ENCODE measurements at places on chromosomes 4 and X.

GRCh38 chrX:74922922-74923543 is 2.2 kb downstream of the NEXMIF start:
- no peak for DNase-seq

DNA sequence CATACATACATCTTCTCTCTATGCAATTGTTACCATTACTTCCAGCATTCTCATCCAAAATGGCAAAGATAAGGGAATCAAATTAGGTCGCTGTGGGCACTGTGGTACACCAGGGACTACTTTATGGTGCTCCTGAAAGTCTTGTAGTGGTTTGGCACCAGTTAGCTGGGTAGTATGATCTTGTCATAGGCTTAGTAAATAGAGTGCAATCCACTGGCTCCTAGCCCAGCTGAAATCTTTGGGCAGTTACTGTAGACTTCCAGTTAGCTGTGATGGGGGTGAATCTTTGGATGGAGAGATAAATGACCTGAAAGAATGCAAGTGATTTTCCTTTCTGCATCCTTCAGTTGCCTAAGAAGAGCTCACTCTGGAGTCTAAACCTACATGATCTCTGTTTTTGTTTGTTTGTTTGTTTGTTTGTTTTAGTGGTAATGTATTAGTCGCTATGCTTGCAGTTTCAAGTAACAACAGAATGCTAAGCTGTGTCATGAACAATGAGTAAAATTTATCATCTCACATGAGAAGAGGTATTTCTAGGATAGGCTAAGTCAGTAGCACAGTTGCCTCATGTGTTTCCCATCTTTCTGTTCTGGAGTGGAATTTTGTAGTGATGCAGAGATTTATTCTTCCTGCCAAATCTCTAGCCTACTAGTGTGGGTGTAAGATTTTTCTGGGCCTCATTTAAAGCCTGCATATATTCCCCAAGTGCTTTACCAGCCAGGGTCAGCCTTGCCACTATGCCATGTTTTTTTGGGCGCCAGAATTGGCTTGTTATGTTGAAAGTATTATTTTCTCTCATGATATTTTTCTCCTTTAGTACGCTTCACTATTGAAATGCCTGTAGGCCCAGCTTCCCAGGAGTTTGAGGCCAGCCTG is 24.2 kb downstream of the HERC3 start:
- no peak for DNase-seq

GRCh38 chr4:22498866-22499265 is 17.0 kb downstream of the ADGRA3 start:
- DNase-seq = peak; percentile 27

GRCh38 chrX:69361311-69361845 is 142.7 kb upstream of the NALF2 start:
- DNase-seq = no peak

DNA sequence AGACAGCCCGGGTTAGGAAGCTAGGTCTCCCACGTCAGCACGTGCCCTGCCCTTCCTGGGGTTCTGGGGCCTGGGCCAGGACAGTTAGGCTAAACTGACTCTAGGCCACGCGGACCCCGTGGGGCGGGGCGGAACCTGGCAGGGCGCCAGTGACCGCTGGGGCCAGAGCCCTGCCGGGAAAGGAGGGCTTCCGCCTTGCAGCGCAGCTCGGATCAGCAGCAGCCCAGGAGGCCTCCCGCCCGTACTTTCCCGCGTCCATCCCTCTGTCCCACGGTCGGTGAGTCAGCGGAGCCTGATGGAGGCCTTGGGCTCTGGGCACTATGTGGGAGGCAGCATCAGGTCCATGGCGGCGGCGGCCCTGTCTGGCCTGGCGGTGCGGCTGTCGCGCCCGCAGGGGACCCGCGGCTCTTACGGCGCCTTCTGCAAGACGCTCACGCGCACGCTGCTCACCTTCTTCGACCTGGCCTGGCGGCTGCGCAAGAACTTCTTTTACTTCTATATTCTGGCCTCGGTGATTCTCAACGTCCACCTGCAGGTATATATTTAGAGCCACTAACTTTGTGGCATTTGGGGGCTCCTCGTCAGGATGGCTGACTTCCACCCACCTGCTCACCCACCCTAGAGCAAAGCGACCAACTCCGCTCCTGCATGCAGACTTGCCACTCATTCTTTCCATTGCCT is at the start of gene SMIM10:
TSS of gene SMIM10 (plus strand) at position 191 of the 681 bp plus-strand sequence. CDS start at position 296, 105 bp downstream.
- DNase-seq = no peak
